Neuronal stem cell (in vitro differentiated cells): ENCODE measurements at places on chromosomes 4 and X.

GRCh38 chr4:138233313-138234034, 8.7 kb downstream of the SLC7A11 start:
- no peak for DNase-seq

- DNase-seq, result no peak
Observed at GRCh38 chr4:124464836-124465235, 247.7 kb downstream of the ANKRD50 start.

DNA sequence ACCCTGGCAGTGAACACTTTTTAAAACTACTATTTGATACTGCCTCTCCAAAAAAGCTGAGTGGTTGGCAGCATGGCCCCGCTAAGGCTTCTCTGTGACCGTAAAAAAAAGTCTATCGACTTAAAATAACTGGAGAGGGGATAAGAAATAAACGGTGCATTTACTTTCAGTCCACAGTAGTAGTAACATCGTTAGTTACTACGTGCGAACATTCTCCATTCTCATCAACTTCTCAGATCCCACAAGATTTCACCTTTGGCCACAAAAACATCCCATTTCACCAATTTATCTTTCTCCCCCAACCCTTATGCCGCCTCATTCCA, 524 bp upstream of the EXOSC9 start:
- DNase-seq, result no peak

DNA sequence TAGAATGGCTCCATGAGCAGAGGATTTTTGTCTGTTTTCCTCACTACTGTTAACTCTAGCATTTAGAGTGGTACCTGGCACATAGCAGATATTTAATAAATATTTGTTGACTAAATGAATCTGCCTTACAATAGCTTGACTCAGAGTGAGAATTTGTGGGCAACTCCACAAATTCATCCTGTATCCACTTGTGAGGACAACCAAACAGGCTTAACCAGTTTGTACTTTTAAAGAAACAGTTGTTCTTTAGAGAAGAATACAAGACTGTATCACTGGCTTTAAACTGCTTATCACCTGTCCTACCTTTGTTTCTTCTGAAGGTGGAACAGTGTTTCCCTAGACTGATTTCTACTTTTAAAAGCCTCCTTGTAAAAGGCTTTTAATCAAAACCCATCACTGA, 141.3 kb upstream of the SH3RF1 start:
- DNase-seq, result no peak

- no peak for DNase-seq
Observed at GRCh38 chrX:1385253-1386223, 6.4 kb downstream of the SLC25A6 start.

GRCh38 chr4:108013955-108014354, 24.3 kb downstream of the HADH start:
- DNase-seq, result no peak

DNA sequence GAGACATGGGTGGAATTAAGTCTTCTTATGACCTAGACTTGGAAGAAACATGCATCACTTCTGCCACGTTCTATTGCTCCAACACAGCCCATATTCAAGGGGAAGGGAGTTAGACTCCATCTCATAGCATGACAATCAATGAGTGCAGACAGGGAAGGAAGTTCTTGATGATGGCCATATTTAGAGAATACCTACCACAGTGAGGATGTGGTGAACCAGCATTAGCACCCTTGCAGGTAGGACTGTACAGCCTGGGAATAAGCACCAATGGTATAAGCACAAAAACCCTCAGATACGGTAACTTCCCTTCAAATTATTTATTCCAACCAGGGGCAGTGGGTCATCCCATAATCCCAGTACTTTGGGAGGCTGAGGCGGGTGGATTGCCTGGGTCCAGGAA, 29.8 kb downstream of the PAGE2 start:
- DNase-seq, result no peak

- peak; percentile 54 for DNase-seq
Observed at GRCh38 chr4:112938461-112939058, 110.9 kb upstream of the ANK2 start.

- no peak for DNase-seq
Observed at GRCh38 chr4:47643845-47644244, 158.8 kb downstream of the ATP10D start.

GRCh38 chrX:72393836-72394517, 88.3 kb upstream of the CITED1 start:
- no peak for DNase-seq

DNA sequence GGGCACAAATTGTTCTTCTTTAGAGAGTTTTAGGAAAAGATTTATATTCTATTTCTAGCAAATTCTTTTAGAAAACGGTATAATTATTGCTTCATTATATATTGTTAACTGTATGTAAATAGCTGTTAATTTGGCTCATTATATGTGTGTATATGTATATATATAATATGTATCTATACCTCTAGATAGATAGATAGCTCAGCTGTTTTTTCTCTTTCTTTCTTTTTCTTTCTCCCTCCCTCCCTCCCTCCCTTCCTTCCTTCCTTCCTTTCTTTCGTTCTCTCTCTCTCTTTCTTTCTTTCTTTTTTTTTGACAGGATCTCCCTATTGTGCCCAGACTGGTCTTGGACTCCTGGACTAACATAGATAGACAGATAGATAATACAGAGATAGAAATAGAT, 1538.8 kb downstream of the PCDH7 start:
- DNase-seq, result no peak

DNA sequence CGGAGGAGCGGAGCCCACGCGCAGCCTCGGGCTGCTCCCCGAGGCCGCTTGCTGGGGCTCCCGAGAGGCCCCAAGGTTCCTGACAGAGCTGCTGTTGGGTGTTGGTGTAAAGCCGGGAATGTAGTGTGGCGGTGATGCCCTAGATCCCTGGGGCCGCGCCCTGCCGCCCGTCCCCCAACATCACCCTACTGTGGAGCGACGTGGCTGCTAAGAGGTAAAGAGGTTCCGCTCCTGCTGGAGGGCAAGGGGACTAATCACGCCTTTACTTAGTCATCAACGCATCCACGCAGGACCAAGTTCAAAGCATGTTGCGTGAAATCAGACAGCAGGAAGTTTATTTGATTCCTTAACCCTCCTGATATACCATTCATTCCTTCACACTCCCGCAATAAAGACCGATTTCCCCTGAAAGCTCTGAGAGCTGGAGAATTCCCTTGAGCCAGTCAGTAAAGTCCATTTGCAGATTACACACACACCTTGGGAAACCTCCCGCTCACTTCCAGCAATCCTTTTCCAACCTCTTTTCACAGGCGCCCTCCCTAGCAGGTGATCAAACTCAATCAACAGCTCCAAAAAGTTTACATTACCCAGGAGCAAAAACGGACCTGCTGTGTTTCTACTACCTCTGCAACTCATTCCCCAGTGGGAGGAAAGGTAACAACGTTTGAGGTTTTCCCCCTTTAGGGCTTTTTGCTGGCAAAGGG, 579 bp upstream of the GABRA2 start:
- peak; percentile 27 for DNase-seq

DNA sequence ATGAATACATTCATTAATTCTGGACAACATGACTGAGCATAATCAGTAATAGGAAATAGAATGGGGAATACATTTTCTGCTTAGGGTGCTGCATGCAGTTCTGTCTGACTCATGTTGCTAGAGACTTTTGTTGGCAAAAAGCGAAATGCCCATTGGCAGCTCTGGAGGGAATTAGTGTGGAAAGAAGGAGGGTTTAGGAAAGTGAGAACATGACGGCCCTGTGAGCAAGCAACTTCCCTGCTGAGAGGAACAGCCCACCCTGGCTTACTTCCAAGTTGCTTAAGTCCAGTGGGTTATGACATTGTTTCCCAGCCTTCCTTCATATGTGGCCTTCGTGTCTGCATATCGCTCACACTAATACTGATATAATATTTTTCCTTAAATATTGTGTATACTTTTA, 13.8 kb downstream of the MAD2L1 start:
- no peak for DNase-seq

DNA sequence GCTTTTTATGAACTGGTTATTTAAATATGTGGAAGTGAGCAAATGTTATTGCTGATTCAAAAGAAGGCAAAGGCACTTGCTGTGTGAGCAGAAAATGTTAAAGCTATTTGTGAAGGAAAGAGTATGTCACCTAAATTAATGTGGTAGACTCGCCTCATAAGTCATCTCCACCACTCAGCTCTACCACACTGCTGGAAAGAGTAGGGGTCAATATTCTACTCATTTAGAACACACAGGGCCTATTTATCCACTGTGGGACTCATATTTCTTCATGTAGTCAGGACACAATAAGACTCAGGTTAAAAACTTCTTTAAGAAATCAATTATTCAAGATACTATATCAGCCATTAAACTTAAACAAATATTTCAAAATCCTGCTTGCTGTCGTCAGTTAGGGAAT, 106.5 kb downstream of the SLC7A11 start:
- no peak for DNase-seq

DNA sequence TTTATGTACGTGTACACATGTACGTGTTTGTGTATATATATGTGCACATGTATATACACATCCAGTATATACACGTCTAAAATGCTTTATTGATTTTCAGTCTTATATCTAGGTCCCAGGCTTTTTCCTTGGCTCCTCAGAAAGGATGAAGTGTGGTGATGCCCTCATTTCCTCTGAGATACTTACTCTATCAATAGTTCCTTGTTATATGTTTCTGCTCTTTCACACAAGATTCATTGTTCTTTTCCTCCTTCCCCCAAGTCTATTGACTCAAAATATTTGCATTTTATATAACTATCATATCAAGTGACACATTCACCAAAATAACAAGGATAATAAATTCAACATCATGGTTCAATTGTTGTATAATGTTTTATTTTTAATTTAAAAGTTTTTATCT, 359.2 kb downstream of the EPHA5 start:
- DNase-seq, result no peak

DNA sequence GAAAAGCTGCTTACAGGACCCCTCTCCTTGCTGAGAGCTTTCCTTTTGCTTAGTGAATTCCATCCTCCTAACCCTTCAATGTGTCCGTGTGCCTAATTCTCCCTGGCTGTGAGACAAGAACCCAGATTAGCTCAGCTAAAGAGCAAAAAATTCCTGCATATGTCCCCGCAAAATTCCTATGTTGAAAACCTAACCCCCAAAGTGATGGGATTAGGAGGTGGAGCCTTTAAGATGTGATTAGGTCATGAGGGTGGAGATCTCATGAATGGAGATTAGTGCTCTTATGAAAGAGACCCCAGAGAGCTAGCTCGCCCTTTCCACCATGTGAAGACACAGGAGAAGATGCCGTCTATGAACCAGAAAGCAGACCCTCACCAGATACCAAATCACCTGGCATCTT, 503.0 kb upstream of the DIAPH2 start:
- no peak for DNase-seq

GRCh38 chrX:40733706-40734105, 1.6 kb downstream of the MED14 start:
- DNase-seq, result no peak

DNA sequence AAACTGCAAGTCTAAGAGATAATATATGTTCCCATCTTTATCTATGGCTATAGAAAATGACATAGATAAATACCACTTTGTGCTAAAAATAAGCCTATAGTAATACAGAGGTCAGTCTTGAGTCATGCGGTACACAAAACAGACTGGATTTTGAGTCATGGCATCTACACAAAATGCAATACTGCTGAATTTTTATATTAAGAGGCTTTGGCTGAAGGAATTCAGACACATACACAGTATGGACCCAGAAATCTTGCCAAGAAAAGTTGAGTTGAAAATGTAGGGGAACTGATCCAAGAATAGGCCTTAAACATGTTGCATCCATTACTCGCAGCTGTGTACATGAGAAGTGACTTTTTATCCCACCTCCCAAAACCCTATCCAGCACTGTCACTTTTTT, 184.4 kb downstream of the TENM3 start:
- DNase-seq, result no peak

- DNase-seq, result no peak
Observed at GRCh38 chr4:26058537-26058936, 144.5 kb downstream of the SMIM20 start.

DNA sequence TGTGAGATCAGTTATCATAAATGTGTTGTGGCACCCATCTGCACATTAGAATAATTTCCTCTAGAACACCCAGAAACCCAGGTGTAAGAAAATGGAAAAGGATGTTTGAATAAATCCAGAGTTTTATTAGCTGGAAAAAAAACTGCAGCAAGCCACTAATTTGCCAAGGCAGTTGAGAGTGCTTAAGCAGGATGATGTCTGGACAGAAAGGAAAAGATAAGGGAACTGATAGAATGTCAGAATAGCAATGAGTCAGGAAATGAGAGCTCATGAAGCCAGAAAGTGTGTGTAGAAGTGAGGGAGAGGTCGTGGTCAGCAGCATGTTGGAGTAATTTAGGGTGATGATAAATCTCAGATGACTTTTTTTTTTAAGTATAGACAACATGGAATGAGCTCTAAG, 15.2 kb upstream of the NEUROG2 start:
- no peak for DNase-seq
